ENCODE measurements at places on chromosomes 7 and 10.
A peak's percentile ranks its signal among the peaks of the same experiment; 100 is the strongest.

GRCh38 chr7:121331574-121331973 is 2.8 kb downstream of the WNT16 start:
- DNase-seq, result no peak

DNA sequence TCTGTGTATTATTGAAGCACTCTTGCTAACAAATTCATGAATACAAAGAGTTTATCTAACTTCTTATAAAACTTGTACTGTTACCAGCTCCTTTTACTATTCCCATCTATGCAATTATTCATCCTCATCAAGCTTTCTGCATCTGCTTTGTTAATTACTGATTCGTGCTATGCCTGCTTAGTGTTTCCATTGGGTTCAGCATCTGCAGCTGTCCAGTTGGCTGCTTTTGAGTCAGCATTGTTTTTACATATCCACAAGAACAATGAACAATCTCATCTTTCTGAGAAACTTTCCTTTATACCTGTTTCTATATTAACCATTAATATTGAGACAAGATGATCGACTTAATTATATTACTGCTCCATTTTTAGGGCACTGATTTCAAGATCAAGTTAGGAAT is 19.6 kb upstream of the ANLN start:
- DNase-seq, result no peak

- no peak for DNase-seq
Measured at GRCh38 chr10:27399871-27400270, 104.2 kb upstream of the RAB18 start.

GRCh38 chr7:126486806-126487205 is 765.9 kb downstream of the GRM8 start:
- DNase-seq, result no peak

DNA sequence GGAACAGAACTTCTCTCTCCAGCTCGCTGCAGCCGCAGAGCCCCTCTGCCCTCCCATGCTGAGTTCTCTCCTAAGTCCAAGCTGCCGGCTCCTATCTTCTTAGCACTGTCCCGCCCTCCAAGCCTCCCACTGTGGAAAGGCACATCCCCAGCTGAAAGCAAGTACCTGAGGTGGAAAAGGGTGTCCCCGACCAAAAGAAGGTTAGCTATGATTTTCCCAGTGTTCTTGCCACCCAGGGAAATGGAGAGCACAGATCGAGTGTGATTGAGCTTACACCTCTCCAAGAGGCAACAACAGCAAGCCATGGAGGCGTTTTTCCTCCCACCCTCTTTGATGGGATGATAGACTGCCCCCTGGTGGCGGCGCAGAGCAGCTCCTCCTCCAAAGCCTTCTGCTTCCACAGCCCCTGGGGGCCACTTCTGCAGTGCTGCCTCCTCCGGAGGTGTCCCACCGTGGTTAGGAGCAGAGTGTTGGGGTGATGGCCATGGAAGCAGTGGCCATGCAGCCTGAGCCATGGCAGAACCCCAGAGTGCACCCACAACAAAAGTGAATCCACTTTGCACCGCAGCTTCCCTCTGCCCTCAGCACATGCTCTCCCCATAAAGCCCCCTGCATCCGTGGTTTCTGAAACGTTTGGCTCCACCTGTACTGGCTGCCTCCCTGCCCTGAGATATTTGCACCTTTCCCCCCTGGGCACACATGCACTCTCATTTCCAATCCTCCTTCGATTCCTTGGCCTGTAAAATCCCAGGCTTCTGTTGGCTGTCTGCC is 143.1 kb upstream of the STK17A start:
- peak; percentile 59 for DNase-seq

DNA sequence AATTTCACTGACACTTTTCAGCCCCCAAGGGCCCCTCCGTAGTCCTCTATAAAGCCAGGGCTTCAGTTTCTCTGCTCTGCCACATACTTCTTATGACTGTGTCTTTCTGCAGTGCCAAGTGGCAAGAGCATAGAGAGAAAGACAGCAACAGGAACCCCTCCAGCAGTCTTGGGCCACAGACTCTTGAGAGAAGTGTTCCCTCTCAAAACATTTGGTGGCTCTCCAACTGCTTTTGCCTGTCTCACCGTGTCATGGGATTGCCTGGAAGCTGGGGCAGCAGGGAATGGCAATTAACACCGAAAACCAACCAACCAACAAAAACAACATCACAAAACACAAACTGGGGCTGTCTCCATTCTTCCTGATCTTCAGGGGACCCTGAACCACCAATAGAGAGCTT is 73.8 kb upstream of the ELN start:
- DNase-seq, result no peak

- DNase-seq, result no peak
Measured at GRCh38 chr10:130399425-130399950, 263.3 kb downstream of the GLRX3 start.

GRCh38 chr7:51620706-51621105 is 304.1 kb upstream of the COBL start:
- DNase-seq, result no peak

DNA sequence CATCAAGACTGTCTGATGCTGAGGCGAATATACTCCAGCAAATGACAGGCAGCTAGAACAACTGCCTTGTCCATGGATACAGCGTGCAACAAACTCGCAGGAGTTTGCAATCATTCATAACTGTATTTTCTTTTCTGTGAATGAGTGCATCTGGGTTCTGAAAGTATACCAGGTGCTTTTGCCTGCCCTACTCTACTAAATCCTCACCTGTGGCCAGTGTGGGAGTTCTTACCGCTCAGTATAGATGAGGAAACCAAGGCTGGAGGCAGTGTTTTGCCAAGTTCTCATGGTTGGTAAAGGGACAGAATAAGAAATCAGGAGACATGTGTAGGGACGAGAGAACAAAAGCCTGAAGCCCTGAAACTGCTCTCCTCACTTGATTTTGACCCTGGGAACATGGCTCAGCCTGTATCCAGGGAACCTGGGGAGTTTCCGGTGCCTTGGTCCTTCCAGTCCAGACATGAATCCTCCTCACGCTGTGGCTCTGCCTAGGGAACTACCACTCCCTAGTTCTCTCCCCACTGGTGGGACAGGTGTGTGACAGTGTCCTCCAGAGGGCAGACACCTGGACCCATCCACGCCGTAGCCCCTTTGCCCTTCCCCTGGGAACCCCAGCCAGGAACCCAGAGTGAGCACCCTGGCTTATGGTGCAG is 142.0 kb downstream of the CDH23 start:
- DNase-seq, result no peak

- DNase-seq, result no peak
Measured at GRCh38 chr7:105157278-105157677, 143.3 kb downstream of the KMT2E start.

GRCh38 chr7:107506674-107507339 is 37.0 kb downstream of the GPR22 start:
- DNase-seq, result no peak

DNA sequence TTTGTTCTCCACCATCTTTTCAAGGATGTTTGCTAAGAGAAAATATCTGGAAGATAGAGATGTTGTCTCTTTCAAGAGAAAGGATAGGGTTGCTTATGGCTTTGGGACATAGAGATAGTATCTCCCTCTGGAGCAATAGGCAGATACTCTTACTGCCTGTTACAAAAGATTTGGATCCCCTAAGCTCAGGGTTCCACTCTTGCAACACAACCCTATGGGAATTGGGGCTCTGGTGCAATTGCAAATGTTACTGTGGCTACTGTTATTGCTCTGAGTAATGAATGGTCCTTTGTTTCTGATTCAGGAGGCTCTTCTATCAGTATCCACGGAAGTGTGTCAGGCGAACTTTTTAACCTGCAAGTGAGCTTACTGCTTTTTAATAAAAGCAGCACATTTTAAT is 88.8 kb downstream of the GPR85 start:
- DNase-seq, result no peak

- no peak for DNase-seq
Measured at GRCh38 chr7:15352421-15353206, 209.2 kb downstream of the AGMO start.

- DNase-seq, result no peak
Measured at GRCh38 chr7:28739128-28739527, 219.0 kb downstream of the TRIL start.

- no peak for DNase-seq
Measured at GRCh38 chr10:34697351-34698247, 117.5 kb downstream of the PARD3 start.

DNA sequence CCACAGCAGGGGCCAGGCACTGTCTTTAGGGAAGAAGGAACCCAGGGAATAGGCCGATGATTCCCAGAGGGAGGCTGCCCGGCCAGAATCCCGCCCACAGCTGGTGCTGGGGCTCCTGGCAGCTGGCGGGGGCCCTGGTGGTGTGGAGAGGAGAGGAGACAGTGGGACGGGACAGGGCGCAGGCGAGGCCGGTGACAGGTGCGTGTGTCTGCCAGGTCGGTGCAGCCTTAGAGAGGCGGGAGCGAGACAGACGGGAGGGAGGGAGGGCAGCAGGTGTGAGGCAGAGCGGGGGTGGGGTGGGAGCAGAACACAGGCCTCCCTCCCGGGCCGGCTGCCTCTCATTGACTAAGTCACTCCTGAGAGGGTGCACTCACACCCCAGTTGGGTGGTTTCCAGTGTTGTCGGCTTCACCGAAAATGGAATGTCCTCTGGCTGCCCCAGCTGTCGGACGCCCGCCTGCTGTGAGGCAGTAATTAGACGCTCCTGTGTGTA is 55.2 kb downstream of the ELFN1 start:
- DNase-seq, result no peak

DNA sequence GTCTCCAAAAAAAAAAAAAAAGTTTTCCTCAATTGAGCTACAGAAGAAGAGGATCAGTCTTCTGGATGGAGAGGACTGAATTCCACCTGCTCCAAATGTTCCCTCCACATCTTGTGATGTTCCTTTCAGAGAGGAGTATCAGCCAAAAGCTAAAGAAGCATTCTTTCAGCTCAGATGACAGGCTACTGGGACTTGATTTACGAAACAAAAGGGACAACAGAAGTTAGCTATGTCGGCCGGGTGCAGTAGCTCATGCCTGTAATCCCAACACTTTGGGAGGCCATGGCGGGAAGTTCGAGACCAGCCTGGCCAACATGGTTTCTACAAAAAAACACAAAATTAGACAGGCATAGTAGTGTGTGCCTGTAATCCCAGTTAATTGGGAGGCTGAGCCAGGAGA is 7.4 kb downstream of the DAGLB start:
- no peak for DNase-seq

GRCh38 chr10:60235001-60235400 is 154.7 kb downstream of the ANK3 start:
- no peak for DNase-seq

- DNase-seq, result no peak
Measured at GRCh38 chr10:7826971-7827370, 8.7 kb downstream of the TAF3 start.

DNA sequence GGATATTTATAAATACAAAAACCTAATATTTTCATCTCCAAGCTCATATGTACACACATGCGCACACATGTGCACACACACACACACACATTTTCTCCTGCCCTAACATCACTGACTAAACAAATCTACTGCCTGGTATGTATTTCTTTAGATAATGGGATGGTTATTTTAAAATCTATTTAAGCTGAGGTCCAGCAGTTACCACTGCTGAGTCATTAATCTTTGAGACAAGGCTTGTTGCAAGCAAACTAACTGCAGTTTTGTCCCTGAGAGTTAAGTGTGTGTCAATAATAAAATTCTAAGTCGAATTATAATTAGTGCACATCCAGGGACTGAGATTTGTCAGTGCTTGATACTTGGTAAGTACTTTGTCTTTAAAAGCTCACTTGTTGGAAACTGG is 135.1 kb downstream of the VPS50 start:
- DNase-seq, result no peak

GRCh38 chr7:156892081-156892800 is 742 bp downstream of the LMBR1 start:
- peak; percentile 60 for DNase-seq

- DNase-seq, result no peak
Measured at GRCh38 chr7:15556339-15557105, 5.3 kb downstream of the AGMO start.

GRCh38 chr10:110802551-110803238 is 69.0 kb upstream of the PDCD4 start:
- no peak for DNase-seq

- DNase-seq, result no peak
Measured at GRCh38 chr10:116316503-116316902, 7.7 kb upstream of the CCDC172 start.

DNA sequence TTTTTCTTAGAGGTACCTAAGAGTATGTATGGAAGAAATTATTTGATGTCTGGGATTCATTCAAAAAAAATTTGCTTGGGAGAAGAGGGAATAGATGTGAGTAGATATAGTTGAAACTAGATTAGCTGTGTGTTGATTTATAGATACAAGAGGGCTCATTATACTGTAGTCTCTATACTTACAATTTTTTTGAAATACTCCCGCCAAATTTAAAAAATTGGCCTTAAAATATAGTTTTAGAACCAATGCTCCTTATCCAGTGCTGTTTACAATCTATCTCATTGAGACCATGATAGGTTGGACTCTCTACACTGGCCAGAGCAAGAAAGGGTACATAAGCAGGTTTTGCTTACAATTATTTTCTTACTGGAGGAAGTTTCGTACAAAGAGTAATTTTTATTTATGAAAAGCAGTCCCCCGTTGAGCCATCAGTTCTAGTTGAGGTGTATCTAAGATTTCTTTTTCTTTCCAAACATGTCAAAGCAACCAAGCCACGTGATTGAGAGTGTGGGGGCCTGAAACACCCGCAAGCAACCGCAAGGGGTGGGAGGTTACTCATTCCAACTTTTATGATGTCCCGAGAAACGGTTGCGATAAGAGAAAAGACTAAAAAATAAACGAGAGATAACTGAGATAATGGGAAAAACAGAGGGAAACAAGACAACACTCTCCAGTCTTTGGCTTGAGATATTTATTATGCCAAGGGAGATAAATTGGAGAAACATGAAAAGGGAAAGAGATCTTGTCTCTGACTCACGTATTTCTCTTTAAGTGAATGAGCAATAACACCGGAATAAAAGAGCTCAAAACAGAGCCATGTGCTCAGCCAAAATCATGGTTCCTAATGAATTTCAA is 729.2 kb downstream of the LRMDA start:
- DNase-seq, result no peak

GRCh38 chr7:27641581-27642230 is 21.0 kb downstream of the HIBADH start:
- DNase-seq, result no peak

- DNase-seq, result no peak
Measured at GRCh38 chr10:128854204-128854603, 612.8 kb upstream of the MGMT start.

DNA sequence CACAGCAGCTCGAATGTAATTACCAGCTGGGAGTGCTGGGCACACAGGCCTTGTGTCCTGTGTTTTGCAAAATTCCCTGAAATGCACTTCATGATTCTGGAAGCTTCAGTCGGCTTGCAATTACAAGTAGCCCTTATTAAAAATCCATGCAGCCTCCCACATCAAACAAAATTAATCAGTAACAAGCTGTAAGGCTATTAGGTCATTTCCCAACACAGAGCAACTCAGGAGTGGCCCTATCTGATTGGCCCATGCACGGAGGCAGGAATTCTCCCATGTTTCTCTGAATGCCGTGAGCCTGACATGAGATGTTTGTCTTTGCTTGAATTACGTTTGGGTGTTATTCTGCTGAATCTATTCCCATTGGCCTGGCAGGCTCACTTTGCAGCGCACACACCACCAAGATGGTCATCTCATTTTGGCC is 36.9 kb downstream of the FOXL3 start:
- no peak for DNase-seq

- DNase-seq, result no peak
Measured at GRCh38 chr7:20293336-20293735, 37.4 kb upstream of the ITGB8 start.

GRCh38 chr7:3151784-3152183 is 108.1 kb upstream of the CARD11 start:
- DNase-seq, result no peak
